HEK293T (cell line): ENCODE measurements at places on chromosomes 2 and 18.

DNA sequence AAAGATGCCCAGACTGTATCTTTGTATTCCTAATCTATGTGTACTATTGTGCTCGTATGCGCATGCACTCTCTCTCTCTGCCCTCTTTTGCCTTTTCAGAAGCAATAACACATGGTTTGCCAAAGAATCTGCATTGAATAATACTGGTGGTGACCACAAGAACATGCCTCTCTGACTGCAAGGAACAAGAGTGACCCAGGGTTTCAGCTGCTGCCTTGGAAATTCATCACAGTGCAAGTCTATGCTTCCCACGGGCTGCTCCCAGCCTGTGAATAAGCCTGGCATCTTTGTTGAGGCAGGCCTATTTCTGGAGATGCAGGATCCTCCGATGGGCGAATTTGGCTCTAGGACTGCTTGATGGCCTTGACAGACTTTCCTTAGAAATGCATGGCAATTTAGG is 689.4 kb upstream of the FANCL start:
- DNase-seq, result no peak

GRCh38 chr2:8462280-8462679 is 219.6 kb upstream of the ID2 start:
- no peak for DNase-seq

DNA sequence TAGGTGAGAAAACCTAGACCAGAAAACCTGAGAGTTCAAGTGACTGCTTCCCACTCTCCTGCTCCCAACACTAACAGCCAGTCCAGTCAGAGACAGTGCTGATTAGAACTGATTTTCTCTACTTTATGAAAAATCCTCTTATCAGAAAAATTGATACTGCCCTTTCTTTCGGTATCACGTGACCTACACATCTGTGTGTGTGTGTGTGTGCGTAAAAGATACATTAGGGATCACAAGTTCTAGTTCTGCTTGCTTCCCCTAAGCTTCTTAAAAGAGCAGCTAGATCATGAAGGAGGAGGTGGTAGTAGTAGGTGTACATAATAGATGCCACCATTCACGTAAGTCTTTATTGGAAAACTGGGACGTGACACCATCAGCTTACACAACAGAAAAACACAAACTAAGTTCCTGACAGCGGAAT is 1.5 kb downstream of the ARL5A start:
- no peak for DNase-seq

- no peak for DNase-seq
These were observed 69.3 kb downstream of the KCNG2 start for GRCh38 chr18:79866889-79867574.

DNA sequence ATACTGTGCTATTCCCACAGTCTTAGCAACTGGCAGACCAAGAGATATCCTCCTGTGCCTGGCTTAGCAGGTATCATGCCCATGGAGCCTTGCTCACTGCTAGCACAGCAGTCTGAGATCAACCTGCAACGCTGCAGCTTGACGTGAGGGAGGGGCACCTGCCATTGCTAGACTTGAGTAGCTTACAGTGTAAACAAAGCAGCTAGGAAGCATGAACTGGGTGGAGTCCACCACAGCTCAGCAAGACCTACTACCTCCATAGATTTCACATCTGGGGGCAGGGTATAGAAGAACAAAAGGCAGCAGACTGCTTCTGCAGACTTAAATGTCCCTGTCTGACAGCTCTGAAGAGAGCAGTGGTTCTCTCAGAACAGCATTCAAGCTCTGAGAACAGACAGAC is 74.8 kb downstream of the AKAIN1 start:
- no peak for DNase-seq

DNA sequence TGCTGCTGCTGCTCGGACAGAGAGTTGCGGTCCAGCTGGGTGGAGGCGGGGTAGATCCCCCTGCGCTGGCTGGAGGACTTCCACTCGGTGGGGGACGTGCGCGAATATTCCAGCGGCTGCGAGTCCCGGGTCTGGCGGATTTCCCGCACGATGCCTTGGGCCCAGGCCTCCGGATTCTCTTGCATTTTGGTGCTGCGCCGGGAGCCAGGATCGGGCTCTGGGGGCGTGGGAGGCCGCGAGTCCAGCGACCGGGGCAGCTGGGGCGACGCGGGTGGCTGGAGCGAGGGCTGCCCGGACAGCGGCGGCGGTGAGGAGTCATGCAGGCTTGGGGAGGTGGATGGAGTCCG is 4.8 kb downstream of the NT5C1B start:
- DNase-seq, result no peak

DNA sequence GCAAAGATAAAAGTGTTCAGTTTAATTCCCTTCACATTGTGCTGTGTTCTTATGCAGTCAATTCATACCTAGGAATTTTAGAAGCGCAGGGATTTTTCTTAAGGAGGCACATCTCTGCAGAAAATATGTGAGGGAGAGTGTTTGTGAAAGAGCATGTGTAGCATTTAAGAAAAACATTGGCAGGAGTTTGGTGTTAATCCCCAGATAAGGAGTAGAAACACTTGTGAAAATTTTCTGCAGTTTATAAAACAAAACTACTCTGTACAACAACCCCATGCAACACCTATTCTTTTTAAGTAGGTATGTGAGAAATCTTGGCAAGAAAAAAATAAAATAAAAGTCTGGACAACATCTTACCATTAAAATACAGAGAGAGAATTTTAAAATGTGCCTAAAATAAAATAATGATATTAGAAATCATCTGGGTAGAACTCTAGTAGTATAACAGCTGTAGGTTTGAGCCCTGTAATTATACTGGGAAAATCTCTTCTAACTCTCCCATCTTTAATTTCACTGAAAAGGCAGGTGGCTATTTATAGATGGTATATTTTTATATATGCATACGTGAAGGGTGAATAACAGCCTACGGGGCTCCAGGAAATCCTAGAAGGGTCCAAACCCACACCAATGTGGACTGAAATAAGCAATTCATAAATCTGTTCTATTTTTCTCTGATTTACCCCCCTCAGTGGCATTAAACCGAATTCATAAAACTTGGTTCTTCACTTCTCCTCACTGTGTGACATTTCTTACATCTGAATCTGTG is 6.6 kb downstream of the FZD7 start:
- no peak for DNase-seq

GRCh38 chr18:61149786-61150185 is 183.4 kb upstream of the CDH20 start:
- DNase-seq, result no peak

- DNase-seq, result no peak
These were observed 116.8 kb upstream of the SPRED2 start for GRCh38 chr2:65549257-65549627.

DNA sequence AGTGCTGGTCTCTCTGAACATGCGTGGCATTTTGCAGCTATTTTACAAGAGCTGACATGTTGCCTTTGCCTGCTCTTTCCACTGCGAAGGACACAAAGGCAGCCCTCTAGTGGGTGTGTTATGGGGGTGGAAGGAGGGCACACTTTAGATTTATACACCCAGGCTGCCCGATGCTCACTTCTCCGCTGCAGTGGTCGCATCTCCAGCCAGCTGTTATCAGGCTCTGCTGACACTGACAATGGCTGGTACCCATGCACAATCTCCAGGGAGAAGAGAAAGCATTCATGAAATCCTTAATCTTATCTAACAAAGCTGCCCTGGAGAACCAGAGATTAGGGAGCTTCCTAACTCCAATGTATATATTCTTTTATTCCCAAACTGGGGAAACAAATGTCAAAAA is 113.5 kb downstream of the EPHA4 start:
- DNase-seq, result no peak

DNA sequence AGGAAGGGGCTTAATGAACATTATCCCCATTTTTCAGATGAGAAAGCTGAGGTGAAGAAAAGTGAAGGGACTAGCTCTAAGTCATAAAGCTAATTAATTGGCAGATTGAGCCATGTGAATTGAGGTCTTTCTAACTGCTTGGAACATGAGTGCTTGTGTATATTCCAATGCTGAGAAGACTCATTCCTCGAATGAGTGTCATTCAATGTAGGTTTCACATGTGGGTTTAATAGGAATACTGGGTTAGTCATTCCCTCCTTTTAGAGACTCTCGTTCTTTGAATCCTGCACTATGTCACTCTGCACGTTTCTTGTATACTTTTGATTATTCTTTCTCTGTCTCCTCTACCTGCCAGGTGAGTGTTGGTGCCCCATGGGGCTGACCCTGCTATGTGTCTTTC is 218.2 kb downstream of the HRH4 start:
- no peak for DNase-seq

DNA sequence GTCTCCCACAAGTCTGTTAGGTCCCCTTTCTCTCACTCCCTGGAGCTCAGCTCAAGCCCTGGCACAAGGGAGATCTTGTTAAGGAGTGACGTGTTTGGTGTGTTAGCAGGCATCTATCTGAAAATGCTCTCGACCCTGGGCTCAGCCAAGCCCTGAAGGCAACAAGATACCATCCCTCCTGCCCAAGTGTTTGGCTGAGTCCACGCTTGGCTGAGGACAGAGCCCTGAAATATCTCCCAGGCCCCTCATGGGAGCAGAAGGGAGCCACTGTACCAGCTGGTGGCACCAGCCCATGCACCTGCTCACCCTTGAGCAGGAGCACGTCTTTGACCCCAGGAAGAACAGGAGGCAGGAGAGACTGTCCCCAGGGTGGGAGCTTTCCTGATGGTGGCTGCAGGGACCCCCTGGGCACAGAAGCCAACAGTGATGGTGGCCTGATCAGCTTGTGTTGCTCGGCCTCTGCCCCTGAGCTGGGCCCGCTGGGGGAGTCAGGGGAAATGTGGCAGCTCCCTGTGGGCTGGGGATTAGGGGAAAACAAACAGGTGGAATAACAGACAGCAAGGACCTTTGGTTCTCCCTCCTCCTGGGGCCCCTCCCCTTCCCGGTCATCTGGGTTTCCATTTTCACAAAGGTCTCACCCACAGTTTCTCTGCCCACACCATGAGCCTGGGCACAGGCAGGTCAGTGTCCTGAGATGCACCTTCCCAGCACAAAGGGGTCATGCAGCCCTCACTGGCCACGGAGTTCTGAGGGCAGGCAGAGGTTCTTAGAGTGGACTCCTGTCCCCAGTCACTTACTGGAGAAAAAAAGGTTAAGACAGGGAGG is 91.6 kb downstream of the RHOB start:
- DNase-seq, result no peak

DNA sequence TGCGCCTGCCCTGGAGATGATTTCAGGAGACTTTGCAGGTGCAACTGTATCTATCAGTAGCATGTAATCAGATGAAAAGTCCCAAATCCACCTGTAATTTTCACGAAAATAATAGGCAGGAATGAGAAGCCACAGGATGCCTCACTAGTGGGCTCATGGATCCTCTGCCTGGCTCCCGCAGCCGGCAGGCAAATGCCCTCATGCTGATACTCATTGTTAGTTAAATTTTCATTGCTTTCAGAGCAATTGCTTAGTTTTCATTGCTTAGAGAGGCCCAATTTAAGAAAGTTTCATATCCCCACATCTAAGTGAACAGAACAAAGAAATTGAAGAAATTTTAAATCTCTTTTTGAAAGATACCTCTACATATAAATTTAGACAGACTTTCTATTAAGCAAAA is 57.6 kb upstream of the CTDP1 start:
- no peak for DNase-seq

GRCh38 chr2:71671203-71671854 is 218.0 kb downstream of the DYSF start:
- DNase-seq, result no peak
